Activated naive CD8-positive, alpha-beta T cell treated with anti-CD3 and anti-CD28 coated beads for 36 hours (primary cell): ENCODE measurements at places on chromosomes 6 and 20.
A peak's percentile ranks its signal among the peaks of the same experiment; 100 is the strongest.

DNA sequence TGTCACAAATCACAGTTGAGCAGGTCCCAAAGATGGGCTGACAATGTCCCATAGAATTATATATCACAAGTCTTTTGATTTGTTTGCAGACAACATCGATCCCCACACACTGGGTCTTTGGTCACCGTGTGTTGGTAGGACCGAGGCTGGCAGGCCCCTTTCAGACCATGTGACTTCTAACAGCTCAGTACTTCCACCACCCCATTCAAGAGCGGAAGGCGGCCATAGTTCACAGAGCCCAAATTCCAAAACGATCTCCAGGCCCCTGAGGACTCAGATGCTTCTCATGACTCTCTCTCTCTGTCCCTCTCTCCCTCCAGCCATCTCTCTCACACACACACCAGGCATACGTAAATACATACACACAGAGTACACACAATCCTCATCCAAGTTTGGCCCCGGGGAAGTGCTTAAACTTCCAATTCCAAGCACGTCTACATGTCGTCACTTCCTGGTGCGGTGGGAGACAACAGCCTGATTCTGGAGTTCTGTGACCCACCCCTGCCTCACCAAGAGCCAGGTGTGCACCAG lies 155.9 kb upstream of the INSM1 start:
- no peak for DNase-seq

DNA sequence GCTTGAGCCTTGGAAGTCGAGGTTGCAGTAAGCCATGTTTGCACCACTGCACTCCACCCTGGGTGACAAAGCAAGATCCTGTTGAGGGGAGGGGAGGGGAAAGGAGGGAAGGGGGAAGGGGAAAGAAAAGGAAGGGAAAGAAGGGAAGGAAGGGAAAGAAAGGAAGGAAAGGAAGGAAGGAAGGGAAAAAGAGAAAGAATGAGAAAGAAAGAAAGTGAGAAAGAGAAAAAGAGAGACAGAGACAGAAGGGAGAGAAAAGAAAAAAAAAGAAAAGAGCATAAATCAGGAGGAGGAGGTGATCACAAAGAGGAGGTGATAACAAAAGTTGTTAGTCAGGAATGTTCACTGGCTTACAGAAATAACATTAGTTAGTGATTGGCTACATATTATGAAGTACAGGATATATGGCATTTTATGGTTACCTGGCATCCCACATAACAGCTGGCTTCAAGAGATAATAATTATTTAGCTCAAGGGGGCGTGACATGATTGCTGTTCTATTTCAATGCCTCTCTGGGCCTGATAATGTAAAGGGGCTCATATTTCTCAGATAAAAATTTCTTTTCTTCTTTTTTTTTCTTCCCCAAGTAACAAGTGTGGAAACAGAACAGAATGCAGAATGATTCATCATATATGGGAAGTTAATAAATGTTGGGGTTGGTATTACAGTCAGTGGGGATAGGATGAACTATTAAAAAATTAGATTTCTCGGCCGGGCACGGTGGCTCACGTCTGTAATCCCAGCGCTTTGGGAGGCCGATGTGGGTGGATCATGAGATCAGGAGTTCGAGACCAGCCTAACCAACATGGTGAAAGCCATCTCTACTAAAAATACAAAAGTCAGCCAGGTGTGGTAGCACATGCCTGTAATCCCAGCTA lies 27.1 kb downstream of the SAMHD1 start:
- DNase-seq = no peak

- no peak for DNase-seq
These were observed at the start of gene PXDC1 for GRCh38 chr6:3751077-3751729. PXDC1 (minus strand) TSS chr6:3751713; CDS start chr6:3751531, 182 bp downstream.

DNA sequence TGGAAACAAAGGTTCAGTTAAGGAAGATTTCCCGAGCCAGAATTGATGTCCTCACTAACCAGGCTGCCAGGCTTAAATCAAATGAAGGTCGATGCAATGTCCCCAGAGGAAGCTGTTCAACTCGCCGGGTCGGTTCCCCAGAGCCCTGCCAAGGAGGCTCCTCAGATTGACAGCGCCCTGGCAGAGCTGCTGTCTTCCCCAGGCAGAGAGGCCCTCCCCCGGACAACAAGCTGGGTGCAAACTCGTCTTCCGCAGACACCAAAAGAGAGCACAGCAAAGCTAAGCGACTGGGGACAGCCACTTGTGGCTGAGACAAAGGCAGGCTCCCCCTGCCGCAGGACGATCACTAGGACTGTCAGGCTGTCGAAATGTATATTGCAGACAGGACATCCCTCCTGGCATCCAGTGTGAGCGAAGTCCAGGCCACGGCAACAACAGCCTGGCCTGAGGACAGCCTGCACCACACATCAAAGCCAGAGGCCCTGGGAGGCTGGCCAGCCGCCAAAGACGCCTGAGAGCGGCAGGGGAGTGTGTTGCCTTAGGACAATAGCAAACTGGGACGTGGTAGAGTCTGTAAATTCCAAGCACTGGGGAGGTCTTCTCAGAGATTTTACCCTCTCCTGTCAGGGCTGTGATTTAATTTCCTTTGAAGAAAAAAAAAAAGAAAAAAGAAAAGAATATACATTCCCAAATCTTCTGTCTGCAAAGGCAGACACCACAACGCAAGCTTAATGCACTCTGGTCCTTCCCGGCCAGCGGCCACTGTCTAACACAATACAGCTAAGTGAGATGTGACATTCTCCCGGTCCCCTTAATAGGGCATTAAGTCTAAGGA lies 99.1 kb downstream of the HIVEP2 start:
- DNase-seq = peak; percentile 46

DNA sequence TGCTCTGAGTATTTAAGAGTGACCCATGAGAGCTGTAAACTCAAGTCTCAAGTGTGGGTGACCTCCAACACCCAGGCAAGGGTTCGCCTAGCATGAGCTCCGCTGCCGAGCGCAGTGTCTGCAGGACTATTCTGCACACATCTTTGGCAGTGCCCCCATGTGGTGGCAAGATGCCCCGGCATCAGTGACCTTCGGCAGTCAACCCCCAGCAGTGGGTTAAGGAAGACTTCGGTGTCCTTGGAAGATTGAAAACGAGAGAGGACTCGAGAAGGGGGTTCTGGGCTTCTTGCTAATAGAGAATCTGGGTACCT lies 43.1 kb downstream of the RBM38 start:
- no peak for DNase-seq

GRCh38 chr6:83257791-83258190 lies 64.6 kb downstream of the RWDD2A start:
- DNase-seq = no peak

GRCh38 chr6:28976677-28977076 lies 28.4 kb downstream of the ZNF311 start:
- no peak for DNase-seq

GRCh38 chr6:27684264-27685211 lies 211.6 kb upstream of the ZNF184 start:
- DNase-seq = peak; percentile 61

- DNase-seq = no peak
These were observed 113.9 kb downstream of the ALDH8A1 start for GRCh38 chr6:134835993-134836392.

DNA sequence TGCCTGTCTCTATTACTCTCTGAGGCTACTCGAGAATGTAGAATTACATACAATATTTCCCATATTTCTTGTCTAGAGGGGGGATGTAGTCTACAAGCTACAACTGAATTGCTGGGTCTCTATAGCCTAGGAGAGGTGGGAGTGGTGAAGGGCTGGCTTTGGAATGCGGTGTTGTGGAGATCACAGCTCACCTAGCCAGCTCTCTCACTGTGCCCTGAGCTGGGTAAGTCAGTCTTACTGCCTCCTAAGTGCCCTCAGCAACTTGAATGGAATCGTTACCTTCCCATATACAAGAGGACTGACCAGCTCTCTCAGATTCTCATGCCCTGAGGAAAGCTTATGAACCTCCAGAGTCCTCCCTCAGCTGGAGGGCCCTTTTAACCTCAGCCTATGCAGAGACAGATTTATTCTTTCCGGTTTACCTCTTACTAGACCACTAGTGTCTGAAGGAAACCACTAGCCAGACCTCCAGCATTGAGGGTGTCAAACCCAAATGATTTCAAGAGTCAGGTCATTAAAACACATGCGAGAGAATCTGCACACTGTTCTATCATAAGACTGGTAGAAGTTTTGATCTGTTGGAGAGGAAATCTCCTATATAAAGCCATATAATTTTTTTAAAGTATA lies 20.6 kb downstream of the VIP start:
- no peak for DNase-seq

GRCh38 chr20:58695084-58695722 lies 2.6 kb downstream of the NPEPL1 start:
- DNase-seq = no peak

DNA sequence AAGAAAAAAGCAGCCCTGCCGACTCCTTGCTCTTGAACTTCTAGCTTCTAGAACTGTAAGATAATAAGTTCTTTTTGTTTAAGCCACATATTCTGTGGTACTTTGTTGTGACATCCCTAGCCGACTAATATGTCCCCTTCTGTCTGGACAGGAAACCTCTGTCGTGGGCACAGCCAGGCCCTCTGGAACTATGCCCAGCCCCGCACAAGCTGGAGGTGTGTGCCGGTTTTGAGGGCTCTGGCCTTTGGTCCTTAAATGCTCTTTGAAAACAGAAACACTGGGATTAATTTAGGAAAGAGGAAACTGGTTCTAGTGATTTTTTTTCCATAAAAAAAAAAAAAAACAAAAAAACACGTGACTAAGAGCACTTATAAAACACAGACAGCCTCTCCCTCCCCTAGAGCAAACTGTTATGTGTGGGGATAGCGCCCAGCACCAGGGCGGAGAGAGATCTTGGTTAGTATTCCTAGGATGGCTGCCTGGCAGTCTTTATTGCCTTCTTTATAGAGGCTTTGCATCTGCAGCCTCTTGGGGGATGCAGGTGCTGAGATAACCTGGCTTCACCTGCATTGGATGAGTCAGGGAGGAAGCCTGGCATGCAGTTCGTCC lies 244.3 kb downstream of the NFATC2 start:
- DNase-seq = no peak

GRCh38 chr6:2949536-2950083 lies 21.8 kb downstream of the SERPINB6 start:
- DNase-seq = no peak

GRCh38 chr6:134632024-134632423 lies 314.1 kb upstream of the SGK1 start:
- no peak for DNase-seq

DNA sequence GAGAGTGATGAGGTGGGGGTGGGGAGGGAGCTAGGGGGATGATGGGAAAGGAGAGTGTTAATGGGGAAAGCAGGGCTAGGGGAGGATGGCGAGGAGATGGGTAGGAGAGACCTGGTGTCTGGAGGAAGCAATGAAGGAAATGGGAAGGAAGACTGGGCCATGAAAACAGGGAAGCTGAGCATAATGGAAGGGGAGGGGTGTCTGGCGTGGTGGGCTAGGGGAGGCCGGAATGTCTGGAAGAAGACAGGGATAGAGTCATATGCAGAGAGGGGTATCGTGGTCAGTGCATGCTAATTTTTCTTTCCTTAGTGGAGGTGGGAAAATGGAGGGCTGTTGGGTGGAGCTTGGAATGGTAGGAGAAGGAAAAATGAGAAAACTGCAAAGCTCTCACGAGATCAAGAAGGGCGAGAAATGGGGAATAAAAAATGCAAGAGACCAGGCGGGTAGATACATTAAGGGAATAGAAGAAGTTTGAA lies 423 bp downstream of the KLHDC3 start:
- no peak for DNase-seq

DNA sequence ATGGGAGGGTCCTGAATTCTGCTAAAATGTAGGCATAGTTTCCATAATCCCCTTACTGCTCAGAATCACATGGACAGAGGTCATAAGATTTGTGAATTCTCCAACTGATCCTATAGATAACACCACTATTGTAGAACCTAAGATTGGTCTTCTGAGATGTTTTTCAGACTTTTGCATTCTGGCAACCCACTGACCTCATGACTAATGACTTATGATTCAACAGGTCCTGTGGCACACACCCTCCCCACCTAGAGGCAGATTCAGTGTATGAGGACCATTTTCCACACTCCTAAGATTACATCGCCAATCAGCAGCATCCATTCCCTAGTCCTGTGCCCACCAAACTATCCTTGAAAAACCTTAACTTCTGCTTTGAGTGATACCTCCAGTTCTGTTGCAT lies 207.2 kb downstream of the BTBD9 start:
- DNase-seq = peak; percentile 4

GRCh38 chr6:141313986-141314385 lies 818.7 kb upstream of the GJE1 start:
- no peak for DNase-seq

DNA sequence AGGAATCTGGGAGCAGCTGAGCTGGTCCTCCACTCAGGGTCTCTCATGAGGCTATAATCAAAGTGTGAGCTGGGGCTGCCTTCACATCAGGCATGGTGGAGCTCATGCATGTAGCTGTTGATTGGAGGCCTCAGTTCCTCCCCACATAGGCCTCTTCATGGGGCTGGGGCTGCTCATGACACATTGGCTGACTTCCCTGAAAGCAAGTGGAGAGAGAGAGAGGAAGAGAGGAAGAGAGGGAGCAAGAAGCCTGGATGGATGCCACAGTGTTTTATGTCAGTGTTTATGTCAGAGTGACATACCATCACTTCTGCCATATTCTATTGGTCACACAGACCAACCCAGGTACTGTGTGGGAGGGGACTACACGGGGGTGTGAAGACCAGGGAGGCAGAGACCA lies 43.8 kb downstream of the EYA2 start:
- no peak for DNase-seq

GRCh38 chr6:157548635-157549467 lies 167.9 kb downstream of the ZDHHC14 start:
- no peak for DNase-seq

DNA sequence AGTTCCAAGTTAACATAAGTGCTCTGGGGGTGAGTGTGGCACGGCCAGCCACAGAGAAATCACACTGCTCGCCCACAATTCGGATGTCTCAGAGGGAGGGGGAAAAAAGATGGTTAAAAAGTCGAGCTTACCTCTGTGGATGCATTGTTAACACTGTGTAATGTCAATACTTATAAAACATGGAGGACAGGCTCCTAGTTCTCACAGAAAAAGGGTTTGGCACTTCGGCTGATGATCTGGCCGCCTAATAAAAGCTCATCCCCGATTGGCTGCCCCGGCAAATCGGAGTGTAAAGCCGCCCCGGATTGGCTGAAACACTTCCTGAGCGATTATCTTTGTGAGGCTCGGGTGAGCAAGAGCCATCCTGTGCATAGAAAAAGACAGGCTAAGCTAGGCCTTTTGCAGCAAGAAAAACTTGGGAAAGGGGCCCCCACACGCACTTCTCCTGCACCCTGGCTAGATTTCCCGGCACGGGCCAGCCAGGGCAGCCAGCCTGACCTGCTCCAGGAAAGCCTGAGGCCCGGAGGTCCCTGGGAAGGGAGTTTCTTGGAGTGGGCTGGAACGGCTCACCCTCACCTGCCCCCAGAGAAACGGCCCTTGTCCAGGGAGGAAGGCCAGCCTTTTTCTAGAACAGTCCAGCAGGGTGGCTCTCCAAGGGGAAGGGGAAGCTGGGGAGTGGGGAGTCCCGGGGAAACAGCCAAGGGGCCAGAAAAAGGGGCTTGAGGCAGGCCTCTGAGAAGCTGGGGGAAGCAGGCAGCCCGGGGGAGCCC lies at the start of gene ZMYND8:
Gene ZMYND8, minus strand, starts transcription at position 174 of the 770 bp plus-strand sequence. Its CDS starts 29 bp downstream, at position 145.
- peak; percentile 91 for DNase-seq

- no peak for DNase-seq
These were observed 413.2 kb downstream of the LMBRD1 start for GRCh38 chr6:69383627-69384026.

- no peak for DNase-seq
These were observed 530.2 kb downstream of the DHX35 start for GRCh38 chr20:39492223-39492797.
